Prostate gland (tissue), 2 donors: ENCODE measurements at places on chromosomes 2 and 18.

GRCh38 chr2:191878548-191879279, 31.8 kb upstream of the CAVIN2 start:
- H3K27ac ChIP-seq: no peak overlapping the region
- no peaks in the 10 kb centered on the region for H3K27me3 ChIP-seq
- no peaks in the 10 kb centered on the region for H3K4me1 ChIP-seq
- no peak for DNase-seq
- H3K36me3 ChIP-seq: no peaks in the 10 kb centered on the region

DNA sequence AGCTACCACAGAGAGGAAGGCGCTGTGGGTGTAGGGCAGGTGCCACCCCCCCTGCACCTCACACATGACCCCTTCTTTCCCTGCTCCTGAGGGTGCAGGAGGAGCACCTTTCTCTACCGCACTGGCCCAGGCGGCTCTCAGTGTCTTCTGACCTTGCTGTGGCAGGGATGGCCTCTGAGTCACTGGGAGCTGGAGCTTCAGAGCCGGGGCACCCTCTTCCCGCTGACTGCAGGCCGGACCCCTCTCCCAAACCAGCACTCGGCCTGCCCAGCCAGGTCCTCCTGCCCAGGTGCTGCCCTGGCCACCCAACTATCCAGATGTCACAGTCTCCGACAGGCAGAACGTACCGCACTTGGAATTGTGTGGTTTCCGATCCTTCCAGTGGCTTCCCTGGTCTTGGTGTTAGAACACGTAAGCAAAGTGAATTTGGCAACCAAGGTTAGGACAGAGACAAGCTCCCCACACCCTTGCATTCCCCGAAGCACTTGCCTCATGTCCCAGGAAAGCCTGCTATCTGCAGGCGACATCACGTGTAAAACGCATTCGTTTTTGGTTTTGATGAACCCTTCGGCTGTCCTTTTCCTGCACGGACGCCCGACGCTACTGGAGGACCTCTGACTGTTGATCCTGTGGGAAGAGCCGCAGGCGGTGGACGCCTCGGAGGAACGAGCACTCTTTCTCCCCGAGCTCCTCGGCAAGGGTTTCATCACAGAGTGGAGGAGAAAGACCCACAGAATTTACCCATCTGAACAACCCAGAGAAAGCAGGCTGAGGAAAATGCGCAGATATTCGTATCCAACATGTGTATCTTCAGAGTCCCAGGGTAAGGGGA, 24.7 kb upstream of the KCNG2 start:
- no peaks in the 10 kb centered on the region for H3K27me3 ChIP-seq
- no peak for DNase-seq
- H3K27ac ChIP-seq: no peak overlapping the region
- H3K36me3 ChIP-seq: no peaks in the 10 kb centered on the region
- no peak overlapping the region for H3K4me3 ChIP-seq

DNA sequence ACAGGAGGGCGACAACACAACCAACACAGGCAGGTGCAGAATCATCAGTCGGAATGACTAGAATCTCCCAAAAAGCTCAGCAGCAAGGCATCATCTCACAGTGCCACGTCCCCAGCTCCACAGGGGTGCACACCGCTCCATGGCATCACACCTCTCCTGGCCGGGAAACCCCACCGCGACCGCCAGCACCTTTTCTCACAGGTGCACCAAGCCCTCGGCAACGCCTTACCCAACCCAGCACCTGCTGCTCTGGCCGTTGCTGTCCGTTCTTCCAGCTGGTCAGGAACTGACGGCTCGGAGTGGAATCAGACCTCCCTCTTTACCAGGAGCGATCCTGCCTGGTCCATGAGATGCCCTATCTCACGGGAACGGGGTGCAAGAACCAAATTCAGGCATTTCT, 61.3 kb downstream of the ZNF516 start:
- H3K27ac ChIP-seq: no peak overlapping the region
- no peaks in the 10 kb centered on the region for H3K36me3 ChIP-seq
- H3K27me3 ChIP-seq: no peaks in the 10 kb centered on the region

DNA sequence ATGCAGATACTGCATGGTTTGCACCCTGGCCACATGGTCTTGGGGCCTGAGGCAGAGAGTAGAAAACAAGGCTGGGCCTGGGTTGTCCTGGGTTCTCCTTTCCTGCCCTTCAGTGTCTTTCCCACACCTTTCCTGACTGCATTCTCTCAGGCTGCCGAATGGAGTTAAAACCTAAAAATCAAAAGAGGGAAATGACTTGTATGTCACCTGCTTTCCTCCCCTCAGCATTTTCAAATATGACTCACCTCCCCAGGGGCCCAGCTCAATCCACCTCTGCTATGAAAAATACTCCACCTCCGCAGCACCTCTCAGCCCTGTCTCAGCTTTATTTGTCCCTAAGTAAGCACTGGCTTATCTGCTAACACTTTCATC, 457.8 kb upstream of the MEX3C start:
- H3K36me3 ChIP-seq: no peaks in the 10 kb centered on the region
- H3K4me3 ChIP-seq: no peak overlapping the region
- H3K27me3 ChIP-seq: no peaks in the 10 kb centered on the region
- no peak for DNase-seq
